Pulmonary artery endothelial cell (primary cell): ENCODE measurements at places on chromosomes 6 and 20. TPM values are rescaled to one million over a fixed set of nuclear protein-coding genes. Genes with fewer than 3 reads are reported as not detected.

The HSD17B8 gene
- 3.5 and 8.6 TPM in 2 replicates for total RNA-seq

The FOXA2 gene
- not detected in 2 replicates for total RNA-seq

The FERMT1 gene
- 1.1 and 2.2 TPM in 2 replicates for total RNA-seq

The CLIC5 gene
- 0.07 TPM in 1 of 2 replicates, not detected in the other for total RNA-seq

The PTPRA gene
- total RNA-seq, result 27.5 and 29.1 TPM in 2 replicates

The CDSN gene
- total RNA-seq, result not detected in 2 replicates

The DTNBP1 gene
- 11.0 and 11.8 TPM in 2 replicates for total RNA-seq

The SYCP2L gene
- not detected in 2 replicates for total RNA-seq

The TINAG gene
- total RNA-seq, result not detected in 2 replicates

The AIF1 gene
- total RNA-seq, result not detected in 2 replicates

The EYS gene
- under 0.01 TPM in 1 of 2 replicates, not detected in the other for total RNA-seq

The IP6K3 gene
- not detected in 2 replicates for total RNA-seq

The CCN2 gene
- total RNA-seq, result 642 and 861 TPM in 2 replicates

The DOK5 gene
- total RNA-seq, result 13.5 and 20.3 TPM in 2 replicates

The PPARD gene
- total RNA-seq, result 4.9 and 7.4 TPM in 2 replicates

The CGAS gene
- total RNA-seq, result 4.8 and 9.6 TPM in 2 replicates
